ENCODE measurements at places on chromosomes 4 and X.

GRCh38 chr4:1713003-1713851, 1.1 kb upstream of the SLBP start:
- no peak for DNase-seq

DNA sequence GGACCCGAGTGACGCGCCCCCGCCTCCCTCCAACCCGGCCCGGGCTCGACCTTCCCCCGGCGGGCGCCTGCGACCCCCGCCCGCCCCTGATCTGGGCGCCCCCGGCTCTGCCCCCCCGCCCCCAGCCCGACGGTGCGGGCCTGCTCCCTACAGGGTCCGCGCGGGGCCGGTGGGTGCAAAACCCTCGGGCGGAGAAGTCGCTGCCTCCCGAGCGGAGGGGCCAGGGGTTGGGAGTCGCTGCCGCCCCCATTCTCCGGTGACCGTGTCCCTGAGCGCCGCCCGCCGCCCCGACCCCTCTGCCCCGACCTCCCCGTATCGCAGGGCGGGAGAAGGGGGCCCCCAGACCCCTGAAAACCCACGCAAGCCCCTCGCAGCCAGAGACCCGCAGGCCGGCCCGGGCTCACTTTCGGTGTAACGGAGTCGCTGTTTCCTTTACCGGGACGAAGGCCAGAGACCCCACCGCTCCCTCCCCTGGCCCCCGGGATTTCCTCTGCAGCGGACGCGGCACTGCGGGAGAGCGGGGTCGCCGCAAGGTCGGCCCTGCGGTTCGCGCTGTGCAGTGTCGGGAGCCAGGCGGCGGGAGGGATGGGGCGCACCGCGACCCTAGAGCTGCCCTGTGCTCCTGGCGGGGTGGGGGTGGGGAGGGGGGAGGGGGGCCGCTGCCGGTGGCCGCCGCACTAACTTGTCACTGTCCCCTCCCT, 729 bp upstream of the CPLX1 start:
- no peak for DNase-seq

- DNase-seq, result no peak
Measured at GRCh38 chr4:56743550-56743949, 62.5 kb upstream of the HOPX start.

GRCh38 chrX:65841263-65841662, 173.8 kb downstream of the MSN start:
- DNase-seq, result peak; percentile 5
